ENCODE measurements at places on chromosomes 13 and 19. TPM values are rescaled to one million over a fixed set of nuclear protein-coding genes. Genes with fewer than 3 reads are reported as not detected.
A peak's percentile ranks its signal among the peaks of the same experiment; 100 is the strongest.

DNAJC3 gene
- total RNA-seq: 40.6 TPM

GAPDHS gene
- not detected for total RNA-seq

ONECUT3 gene
- not detected for total RNA-seq

ADM5 gene
- 1.1 TPM for total RNA-seq

ZNF568 gene
- total RNA-seq: 9.3 TPM

PKN1 gene
- 6.1 TPM for total RNA-seq

ANO8 gene
- total RNA-seq: 3.8 TPM

OR7A5 gene
- total RNA-seq: not detected

ZNF229 gene
- 2.2 TPM for total RNA-seq

FPR3 gene
- total RNA-seq: 1.4 TPM

DACT3 gene
- 2.8 TPM for total RNA-seq

PCDH17 gene
- total RNA-seq: 1.8 TPM

DNA sequence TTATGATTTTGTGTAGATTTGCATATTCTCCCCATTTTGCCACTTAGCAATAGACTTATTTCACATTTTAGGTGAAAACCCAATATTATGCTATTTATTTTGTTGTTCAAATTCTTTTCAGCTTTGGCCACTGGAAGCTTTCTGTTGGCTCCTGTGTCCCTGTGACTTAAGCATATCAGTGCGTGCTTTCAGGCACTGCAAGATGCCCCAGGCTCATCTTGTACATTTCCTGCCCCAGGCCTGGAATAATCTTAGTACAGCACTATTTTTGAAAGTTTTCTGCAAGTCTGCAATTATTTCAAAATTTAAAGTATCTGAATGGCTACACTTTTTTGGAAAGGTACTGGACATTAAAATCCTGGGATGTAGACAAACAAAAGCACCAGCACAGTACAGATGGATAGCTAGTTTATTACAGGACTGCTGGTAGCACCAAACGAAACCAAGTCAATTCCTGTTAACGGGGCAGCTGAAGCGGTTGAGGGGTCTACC, 3.5 kb upstream of the CCNP start:
- H3K36me3 ChIP-seq: peaks cover 7% of the 10 kb centered on the region
- no peak for DNase-seq
- H3K27ac ChIP-seq: no peak overlapping the region

DNA sequence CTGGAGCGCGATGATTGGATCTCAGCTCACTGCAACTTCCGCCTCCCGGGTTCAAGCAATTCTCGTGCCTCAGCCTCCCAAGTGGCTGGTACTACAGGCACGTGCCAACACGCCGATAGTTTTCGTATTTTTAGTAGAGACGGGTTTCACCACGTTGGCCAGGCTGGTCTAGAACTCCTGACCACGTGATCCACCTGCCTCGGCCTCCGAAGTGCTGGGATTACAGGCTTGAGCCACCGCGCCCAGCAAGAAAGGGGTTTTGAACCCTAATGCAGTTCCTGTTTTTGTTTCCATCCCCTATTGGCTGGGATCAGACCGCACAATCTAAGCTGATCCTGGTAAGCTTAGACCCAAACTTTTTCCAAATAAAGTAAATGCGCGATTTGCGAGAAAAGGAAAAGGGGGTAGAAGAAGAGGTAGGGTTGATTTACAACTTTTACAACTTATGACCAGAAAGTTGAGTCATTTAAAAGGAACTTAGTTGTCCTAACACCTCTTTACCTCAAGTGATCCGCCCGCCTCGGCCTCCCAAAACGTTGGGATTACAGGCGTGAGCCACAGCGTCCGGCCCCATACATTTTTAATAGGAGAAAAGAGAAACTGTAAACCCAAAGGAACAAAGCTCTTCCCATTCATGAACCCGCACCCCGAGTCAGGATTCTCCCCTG, 764 bp downstream of the ZNF626 start:
- H3K36me3 ChIP-seq: peaks cover 9% of the 10 kb centered on the region
- DNase-seq: no peak
- H3K4me3 ChIP-seq: peak overlapping the region; percentile 63
- no peaks in the 10 kb centered on the region for H3K27me3 ChIP-seq
- peaks cover 37% of the 10 kb centered on the region for H3K4me1 ChIP-seq

GRCh38 chr19:43395561-43395960, 19.1 kb upstream of the TEX101 start:
- H3K27me3 ChIP-seq: no peaks in the 10 kb centered on the region
- H3K4me3 ChIP-seq: no peak overlapping the region
- no peaks in the 10 kb centered on the region for H3K36me3 ChIP-seq
- DNase-seq: no peak
- H3K4me1 ChIP-seq: no peaks in the 10 kb centered on the region

DNA sequence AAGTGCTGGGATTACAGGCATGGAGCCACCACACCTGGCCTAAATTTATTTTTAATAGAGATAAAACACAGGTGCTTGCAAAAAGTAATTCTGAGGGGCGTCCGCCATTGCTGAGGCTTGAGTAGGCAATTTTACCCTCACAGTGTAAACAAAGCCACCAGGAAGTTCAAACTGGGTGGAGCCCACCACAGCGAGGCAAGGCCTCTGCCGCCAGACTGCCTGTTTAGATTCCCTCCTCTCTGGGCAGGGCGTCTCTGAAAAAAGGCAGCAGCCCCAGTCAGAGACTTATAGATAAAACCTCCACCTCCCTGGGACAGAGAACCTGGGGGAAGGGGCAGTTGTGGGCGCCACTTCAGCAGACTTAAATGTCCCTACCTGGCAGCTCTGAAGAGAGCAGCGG, 50.7 kb downstream of the B3GLCT start:
- H3K4me1 ChIP-seq: no peaks in the 10 kb centered on the region
- no peak overlapping the region for H3K27ac ChIP-seq
- H3K36me3 ChIP-seq: peaks cover 27% of the 10 kb centered on the region

DNA sequence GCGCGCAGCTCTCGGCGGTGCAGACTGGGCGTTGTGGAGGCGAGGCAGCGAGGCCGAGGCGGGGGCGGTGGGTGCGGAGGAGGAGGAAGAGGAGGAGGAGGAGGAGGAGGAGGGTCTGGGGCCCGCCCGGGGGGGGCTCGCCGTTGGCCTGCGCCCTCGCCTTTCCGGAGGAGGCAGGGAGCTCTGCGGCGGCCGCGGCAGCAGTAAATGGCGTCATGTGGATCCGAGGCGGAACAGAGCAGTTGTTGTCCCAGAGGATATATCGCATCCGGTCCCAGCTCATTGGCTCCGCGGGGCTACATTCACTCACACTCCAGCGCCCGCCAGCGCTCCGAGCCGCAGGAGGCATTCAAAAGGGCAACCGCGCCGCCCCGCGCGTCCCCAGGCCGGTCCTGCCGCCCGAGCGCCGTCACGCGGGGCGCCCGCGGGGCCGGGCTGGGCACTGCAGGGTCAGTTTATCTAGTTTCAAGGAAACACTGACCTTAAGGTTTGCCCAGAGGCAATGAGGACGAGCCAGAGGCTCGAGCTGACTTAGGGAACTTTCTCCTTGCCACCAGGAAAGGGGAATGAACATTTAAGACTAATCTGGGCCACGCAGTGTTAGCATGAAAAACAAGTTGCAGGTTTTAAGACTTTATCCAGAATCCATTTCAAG, at the start of gene SPRY2:
SPRY2 (minus strand) TSS at position 26 of the 655 bp plus-strand sequence. CDS start 3,421 bp downstream, outside the sequence.
- no peaks in the 10 kb centered on the region for H3K36me3 ChIP-seq
- H3K27ac ChIP-seq: peak within 1 kb of the TSS; percentile 98
- peaks cover 8% of the 10 kb centered on the region for H3K4me1 ChIP-seq
- H3K27me3 ChIP-seq: no peaks in the 10 kb centered on the region

GRCh38 chr19:11530432-11530831, 1.5 kb upstream of the ECSIT start:
- no peak for DNase-seq
- peak overlapping the region; percentile 39 for H3K27ac ChIP-seq
- no peak overlapping the region for H3K4me3 ChIP-seq
- H3K27me3 ChIP-seq: no peaks in the 10 kb centered on the region
- peaks cover 5% of the 10 kb centered on the region for H3K4me1 ChIP-seq
- no peaks in the 10 kb centered on the region for H3K36me3 ChIP-seq

DNA sequence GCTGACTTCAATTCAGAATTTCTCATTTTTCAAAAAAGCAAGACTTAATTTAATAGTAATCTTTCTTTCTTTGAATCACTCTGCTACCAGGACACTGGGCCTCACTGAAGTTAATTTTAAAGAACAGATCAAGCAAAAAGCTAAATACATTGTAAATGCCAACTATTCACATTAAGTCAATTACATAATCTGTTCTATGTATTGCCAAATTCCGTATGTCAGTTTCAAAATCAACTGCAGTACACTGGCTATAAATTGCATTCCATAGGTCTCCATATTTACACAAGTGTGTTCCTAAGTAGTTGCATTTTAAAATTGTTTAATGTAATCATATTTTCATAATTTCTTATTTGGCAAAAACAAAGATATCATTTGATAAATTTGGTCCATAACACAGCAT, 10.1 kb downstream of the FOXO1 start:
- no peak overlapping the region for H3K27ac ChIP-seq
- H3K36me3 ChIP-seq: no peaks in the 10 kb centered on the region
- H3K27me3 ChIP-seq: no peaks in the 10 kb centered on the region
- no peak for DNase-seq
- peaks cover 48% of the 10 kb centered on the region for H3K4me1 ChIP-seq
- H3K4me3 ChIP-seq: no peak overlapping the region

DNA sequence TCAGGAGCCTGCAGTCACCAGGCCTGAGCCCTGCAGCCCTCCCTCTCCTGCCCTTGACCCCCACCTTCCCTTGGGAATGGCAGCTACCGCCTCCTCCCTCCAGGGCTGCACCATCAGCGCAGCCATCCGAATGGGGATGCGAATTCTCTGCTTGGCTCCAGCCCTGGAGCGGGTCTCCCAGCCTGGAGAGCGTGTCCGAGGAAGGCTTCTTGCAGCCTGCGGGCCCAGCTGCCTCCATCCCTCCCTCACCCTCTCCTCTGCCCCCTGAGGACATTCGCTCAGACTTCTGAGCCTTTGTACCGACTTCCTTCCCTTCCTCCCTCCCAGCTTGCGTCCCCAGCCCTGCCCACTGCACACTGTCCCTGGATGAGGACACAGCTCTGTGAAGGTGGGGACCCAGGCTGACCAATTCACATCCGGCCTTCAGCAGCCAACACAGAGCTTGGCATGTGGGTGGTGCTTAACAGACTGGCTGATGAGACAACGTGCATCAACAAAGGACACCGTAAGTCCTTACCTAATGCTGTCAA, 6.0 kb upstream of the NKPD1 start:
- H3K4me1 ChIP-seq: peaks cover 34% of the 10 kb centered on the region
- DNase-seq: no peak
- H3K4me3 ChIP-seq: no peak overlapping the region
- peak overlapping the region; percentile 16 for H3K27ac ChIP-seq
- no peaks in the 10 kb centered on the region for H3K36me3 ChIP-seq

GRCh38 chr13:20231839-20232555, at the start of gene GJB6:
GJB6 (minus strand) TSS chr13:20232319; CDS start chr13:20223480, 8,839 bp downstream.
- no peaks in the 10 kb centered on the region for H3K27me3 ChIP-seq
- DNase-seq: no peak
- H3K4me3 ChIP-seq: peak within 1 kb of the TSS; percentile 72
- H3K27ac ChIP-seq: peak within 1 kb of the TSS; percentile 90
- no peaks in the 10 kb centered on the region for H3K36me3 ChIP-seq
- H3K4me1 ChIP-seq: peaks cover 8% of the 10 kb centered on the region

DNA sequence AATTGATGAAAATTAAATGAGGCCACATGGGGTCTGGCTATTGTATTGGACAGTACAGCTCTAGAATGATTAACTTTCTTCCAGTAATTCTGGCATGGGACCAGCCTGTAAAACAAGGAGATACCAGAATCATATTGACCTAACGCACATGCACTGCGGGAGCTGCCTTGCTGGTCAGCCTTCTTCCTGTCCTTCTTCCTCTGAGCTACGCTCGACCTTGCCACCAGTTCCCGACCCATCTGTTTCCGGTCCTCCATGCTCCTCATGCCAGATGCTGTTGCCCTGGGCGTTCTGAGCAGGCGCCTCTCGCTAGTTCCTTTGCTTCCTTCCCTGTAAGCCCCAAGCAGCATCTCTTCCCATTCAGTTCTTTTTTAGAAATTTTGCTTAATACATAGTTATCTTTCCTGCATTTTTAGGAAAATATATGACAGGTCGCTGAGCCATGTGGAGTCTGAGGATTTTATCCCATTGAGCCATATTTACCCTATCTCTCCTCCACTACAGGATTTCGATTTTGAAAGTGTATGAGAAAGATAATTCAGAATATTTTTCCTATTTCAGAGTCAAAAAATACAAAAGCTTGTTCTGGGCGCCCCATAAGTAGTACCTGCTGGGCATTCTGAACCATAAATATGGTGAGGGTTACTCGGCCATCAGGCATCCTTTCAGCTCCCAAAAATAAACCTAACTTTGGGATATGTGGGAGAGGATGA, 38.6 kb downstream of the TNFRSF19 start:
- no peak for DNase-seq
- peak overlapping the region; percentile 76 for H3K27ac ChIP-seq
- H3K27me3 ChIP-seq: no peaks in the 10 kb centered on the region
- no peaks in the 10 kb centered on the region for H3K36me3 ChIP-seq
- H3K4me3 ChIP-seq: peak overlapping the region; percentile 15
- peaks cover 16% of the 10 kb centered on the region for H3K4me1 ChIP-seq

- no peak overlapping the region for H3K27ac ChIP-seq
- no peak overlapping the region for H3K4me3 ChIP-seq
- H3K36me3 ChIP-seq: no peaks in the 10 kb centered on the region
- no peaks in the 10 kb centered on the region for H3K27me3 ChIP-seq
These were observed 532.8 kb downstream of the UQCRFS1 start for GRCh38 chr19:28680111-28680510.

DNA sequence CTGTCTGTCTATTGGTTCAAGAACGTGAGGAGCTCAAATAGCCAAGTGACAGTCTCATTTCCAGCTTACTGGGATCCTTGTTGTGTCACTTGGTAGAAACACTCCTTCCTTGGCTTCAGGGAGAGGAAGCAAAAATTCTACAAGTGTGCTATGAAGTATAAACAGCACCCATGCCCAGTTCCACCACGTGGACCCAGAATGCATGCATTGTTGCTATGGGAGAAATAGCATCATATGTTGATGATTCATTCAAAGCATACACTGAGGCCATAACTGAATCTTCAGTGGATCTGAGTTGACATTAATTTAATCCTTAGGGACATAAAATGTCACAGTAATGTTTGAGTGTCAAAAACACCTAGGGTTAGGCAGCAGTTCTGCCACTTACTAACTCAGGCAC, 199.0 kb upstream of the RXFP2 start:
- H3K4me1 ChIP-seq: no peaks in the 10 kb centered on the region
- no peak for DNase-seq
- H3K4me3 ChIP-seq: no peak overlapping the region
- H3K36me3 ChIP-seq: no peaks in the 10 kb centered on the region
- H3K27me3 ChIP-seq: no peaks in the 10 kb centered on the region

GRCh38 chr13:44004878-44005277, 125.2 kb downstream of the LACC1 start:
- H3K27ac ChIP-seq: no peak overlapping the region
- H3K36me3 ChIP-seq: no peaks in the 10 kb centered on the region
- no peak for DNase-seq
- peaks cover 11% of the 10 kb centered on the region for H3K4me1 ChIP-seq
- no peak overlapping the region for H3K4me3 ChIP-seq

GRCh38 chr13:30872685-30873461, 33.2 kb upstream of the MEDAG start:
- DNase-seq: no peak
- no peaks in the 10 kb centered on the region for H3K36me3 ChIP-seq
- no peak overlapping the region for H3K4me3 ChIP-seq

- H3K4me1 ChIP-seq: peaks cover 14% of the 10 kb centered on the region
- H3K27me3 ChIP-seq: no peaks in the 10 kb centered on the region
- H3K27ac ChIP-seq: peak overlapping the region; percentile 100
- DNase-seq: no peak
These were observed 685 bp downstream of the LENG9 start for GRCh38 chr19:54462655-54463530.
